ENCODE measurements at places on chromosomes 12 and 14. TPM values are rescaled to one million over a fixed set of nuclear protein-coding genes. Genes with fewer than 3 reads are reported as not detected.

Gene FAM177A1
- total RNA-seq: 46.2 TPM

Gene SRGAP1
- total RNA-seq: 17.8 TPM

Gene NANOG
- 0.64 TPM for total RNA-seq

Gene CISTR
- not detected for total RNA-seq

Gene ERP27
- 22.8 TPM for total RNA-seq

Gene SLC8A3
- total RNA-seq: 0.43 TPM

Gene KRT79
- not detected for total RNA-seq

Gene KRT72
- total RNA-seq: not detected
